ENCODE measurements at places on chromosomes 2 and 18.

- DNase-seq = no peak
These were observed 187.0 kb downstream of the OSR1 start for GRCh38 chr2:19171409-19171808.

- no peak for DNase-seq
These were observed 109.9 kb downstream of the DPP4 start for GRCh38 chr2:161964160-161964559.

GRCh38 chr2:215413974-215414373 lies 21.9 kb downstream of the FN1 start:
- DNase-seq = no peak

- DNase-seq = no peak
These were observed 32.9 kb upstream of the POMC start for GRCh38 chr2:25201265-25201664.

DNA sequence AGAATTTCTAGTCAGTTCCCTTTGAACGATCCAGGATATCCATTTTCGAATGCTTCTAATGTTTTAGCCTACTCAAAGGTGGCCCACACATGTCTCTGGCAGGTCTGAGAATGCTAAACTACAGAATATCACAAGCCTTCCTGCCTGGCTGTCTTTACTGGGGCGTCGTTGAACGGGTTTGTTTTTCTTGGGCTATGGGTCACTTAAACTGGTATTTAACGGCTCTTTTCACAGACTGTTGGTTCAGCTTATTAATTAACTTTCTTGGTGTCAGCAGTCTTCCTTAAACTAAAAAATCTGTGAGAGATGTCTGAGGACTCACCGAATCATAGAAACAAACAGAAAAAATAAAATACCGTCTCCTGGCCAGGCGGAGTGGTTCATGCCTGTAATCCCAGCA lies 563.2 kb upstream of the NRP2 start:
- DNase-seq = no peak

- no peak for DNase-seq
These were observed 84.9 kb downstream of the MAPK4 start for GRCh38 chr18:50644807-50645206.

DNA sequence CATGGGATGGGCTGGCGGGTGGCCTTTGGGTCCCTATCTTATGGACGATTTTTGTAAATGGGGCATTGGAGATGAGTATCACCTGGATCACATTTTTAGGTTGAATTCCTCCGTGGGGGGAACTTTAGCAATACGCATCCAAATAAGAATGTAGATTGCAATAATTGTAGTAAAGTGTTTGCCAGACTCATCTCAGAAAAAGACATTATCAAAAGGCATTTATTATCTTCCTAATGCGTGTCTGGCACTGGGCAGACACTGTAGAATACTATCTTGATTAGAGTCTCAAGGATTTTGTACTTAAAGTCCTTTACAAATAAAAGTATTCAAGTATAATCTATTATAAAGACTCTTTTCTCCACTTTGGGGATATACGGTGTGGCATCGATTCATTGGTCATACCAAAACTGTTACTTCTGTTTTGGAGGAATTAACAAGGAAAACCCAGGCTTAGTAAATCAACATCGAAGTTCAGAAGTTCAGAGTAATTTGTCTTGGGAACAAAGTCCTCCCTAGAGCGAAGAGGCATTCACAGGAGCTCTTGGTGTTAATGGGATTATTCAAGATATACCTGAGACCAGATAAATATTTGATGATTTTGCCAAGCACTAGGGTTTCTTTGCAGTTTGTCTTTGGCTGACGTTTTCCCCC lies 578 bp upstream of the ACKR3 start:
- no peak for DNase-seq

DNA sequence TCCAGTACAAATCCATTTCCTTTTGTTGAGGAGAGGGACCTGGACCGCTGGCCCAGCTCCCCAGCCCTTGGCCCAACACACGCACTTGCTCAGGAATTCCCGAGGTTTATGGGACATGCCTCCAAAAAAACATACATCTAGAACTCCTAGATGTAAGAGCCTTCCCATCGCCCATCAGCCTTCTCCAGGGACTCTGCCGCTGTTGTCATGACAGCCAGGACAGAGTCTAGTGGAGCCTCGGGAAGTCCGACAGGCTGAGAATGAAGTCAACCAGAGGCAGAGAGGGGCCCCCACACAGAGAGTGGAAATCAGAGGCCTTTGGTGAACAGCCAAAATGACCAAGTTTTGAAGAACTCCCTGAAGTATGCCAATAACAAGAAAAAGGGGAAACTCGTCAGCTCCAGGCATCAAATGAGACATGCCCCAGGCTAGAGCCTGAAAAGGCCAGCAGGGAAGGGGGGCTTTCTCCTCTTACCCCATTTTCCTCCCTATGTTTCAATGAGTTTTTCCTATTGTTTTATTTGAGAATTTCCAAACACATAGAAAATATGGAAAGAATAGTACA lies 43.2 kb upstream of the CAB39 start:
- DNase-seq = no peak

- no peak for DNase-seq
These were observed 57.7 kb downstream of the RNU4ATAC start for GRCh38 chr2:121588357-121588756.

GRCh38 chr18:59052965-59053820 lies 86.5 kb upstream of the SEC11C start:
- no peak for DNase-seq

GRCh38 chr2:150531591-150531990 lies 44.1 kb upstream of the RND3 start:
- DNase-seq = no peak

DNA sequence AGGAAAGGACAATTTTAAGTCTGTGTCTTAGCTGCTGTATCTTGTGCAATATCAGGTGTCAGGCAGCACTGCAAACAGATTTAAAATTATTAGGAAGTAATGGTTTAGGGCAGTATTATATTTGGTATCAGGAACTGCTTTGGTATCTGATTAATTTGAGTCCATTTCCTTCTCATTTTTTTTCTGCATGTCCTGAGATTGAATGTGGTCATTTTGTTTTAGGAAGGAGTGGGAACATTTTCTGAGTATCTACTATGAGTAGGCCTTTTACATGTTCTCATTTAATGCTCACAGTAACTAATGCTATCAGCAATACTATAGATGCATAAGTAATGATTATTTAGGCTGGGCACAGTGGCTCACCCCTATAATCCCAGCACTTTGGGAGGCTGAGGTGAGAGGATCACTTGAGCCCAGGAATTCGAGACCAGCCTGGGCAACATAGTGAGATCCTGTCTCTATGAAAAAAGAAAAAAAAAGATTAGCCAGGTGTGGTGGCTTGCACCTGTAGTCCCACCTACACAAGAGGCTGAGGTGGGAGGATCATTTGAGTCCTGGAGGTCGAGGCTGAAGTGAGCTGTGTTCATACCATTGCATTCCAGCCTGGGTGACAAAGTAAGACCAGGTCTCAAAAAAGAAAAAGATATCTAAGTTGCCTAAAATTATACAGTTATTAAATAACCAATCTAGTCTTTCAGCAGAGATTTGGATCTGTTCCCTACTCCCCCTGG lies 4.7 kb downstream of the FMNL2 start:
- no peak for DNase-seq

GRCh38 chr2:237260039-237260620 lies 153.8 kb downstream of the COL6A3 start:
- no peak for DNase-seq

GRCh38 chr2:187210726-187211125 lies 237.3 kb downstream of the CALCRL start:
- DNase-seq = no peak

DNA sequence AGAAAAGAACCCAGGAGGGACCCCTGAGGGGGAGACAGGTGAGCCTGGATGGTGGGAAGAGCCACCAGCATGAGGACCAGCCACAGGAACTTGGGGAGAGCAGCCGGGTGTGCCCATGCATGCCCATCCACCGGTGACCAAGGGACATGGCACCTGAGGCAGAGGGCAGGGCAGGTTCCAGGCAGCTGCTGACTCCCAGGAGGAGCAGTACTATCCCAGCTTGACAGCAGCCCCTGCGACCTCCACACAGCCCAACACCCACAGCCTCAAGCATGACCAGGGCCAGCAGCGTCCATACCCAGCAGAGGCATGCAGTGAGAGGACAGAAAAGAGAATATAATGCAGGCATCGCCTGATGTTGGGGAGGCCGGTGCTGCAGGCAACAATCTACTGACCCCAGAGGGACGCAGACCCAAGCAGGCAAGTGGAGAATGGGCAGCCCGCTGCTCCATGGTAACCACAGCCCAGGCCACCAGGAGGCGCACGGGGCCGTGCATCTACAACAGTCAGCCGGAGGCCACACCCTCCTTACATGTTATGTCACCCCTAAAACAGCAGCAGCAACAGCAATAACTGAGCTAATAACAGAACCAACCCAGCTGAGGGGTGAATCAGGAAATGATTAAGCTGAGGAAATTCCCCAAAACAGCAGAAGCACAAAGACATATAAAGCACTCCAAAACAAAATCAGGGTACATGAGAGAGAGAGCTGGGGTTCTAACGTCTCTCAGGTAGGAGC lies 44.1 kb downstream of the ANKMY1 start:
- no peak for DNase-seq

GRCh38 chr2:236637686-236638569 lies 68.3 kb downstream of the ACKR3 start:
- DNase-seq = no peak

GRCh38 chr2:239811111-239811781 lies 213.9 kb downstream of the NDUFA10 start:
- DNase-seq = no peak

DNA sequence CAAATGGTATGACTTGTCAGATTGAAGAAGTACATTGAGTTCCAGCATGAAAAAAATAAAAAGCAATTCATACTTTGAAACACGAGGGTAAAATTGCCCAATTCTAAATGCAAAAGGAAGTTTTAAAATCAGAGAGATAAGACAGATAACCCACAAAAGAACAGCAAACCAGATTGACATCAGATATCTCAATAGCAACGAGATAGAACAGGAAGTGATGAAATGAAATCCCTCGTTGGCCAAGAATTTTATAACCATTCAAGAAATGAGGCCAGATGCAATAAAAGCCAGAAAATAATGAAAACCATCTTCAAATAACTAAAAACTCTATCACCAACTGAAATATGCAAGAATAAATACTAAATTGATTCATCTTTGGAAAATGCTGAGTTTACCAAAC lies 172.8 kb downstream of the CD226 start:
- DNase-seq = no peak

DNA sequence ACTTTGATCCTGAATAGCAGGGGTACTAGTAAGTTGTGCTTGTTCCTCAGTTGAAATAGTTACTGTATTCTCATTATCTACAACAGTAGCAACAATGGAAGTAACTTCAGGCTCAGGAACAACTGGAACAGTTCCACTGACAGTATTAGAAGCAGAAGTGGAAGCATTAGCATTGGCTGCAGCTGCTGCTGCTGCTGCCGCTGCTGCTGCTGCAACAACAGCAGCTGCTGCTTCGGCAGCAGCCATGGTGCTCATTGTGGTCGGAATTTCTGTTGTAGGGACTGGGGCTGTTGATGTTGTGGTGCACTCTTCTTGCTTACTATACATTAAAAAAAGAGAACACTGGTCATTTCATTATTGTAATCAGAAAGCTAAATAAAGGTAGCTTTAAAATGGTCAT lies 40.8 kb downstream of the PRPF40A start:
- DNase-seq = no peak

GRCh38 chr18:34859496-34859895 lies 149.4 kb downstream of the DTNA start:
- no peak for DNase-seq

DNA sequence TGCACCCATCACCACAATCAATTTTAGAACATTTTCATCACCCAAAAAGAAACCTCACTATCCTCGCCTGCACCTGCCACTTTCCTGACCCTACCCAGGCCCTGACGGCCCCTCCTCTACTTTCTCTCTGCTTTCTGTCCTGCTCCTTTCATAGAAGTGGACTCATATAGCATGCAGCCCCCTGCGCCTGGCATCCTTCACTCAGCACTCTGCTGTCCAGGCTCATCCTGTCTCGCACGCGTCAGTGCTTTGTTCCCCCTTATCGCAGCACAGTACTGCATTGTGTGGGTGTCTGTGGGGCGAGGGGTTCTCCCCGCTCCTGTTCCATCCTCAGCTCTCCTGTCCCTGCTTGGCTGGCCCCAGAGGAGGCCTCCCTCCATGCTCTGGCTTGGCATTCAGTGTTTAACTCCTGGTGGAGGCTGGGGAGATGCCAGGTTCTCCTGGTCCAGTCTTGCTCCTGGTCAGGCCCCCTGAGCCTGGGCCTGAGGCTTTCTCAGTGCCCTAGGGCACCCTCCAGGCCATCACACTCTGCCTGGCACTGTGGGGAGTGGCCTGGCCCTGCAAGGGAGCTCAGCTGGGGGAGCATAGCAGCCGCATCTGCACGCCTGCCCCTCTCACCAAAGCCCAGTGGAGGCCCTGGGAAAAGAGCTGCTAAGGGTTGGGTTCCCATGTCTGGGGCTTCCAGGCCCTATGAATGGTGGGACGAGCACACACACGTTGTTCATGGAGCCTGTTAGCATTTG lies 6.6 kb upstream of the TUBB6 start:
- DNase-seq = no peak

GRCh38 chr2:96154506-96155380 lies 9.5 kb upstream of the DUSP2 start:
- DNase-seq = no peak

All from NCI-H2081 treated with DMSO at 0.1 percent for 48 hours (cell line).